ENCODE measurements at places on chromosomes 13 and 19. TPM values are rescaled to one million over a fixed set of nuclear protein-coding genes. Genes with fewer than 3 reads are reported as not detected.

Gene FGF22
- total RNA-seq = 0.42 TPM

GRCh38 chr19:48175578-48175977 lies 5.1 kb downstream of the ZSWIM9 start:
- DNase-seq = no peak

Gene ICAM1
- total RNA-seq = 7.4 TPM

DNA sequence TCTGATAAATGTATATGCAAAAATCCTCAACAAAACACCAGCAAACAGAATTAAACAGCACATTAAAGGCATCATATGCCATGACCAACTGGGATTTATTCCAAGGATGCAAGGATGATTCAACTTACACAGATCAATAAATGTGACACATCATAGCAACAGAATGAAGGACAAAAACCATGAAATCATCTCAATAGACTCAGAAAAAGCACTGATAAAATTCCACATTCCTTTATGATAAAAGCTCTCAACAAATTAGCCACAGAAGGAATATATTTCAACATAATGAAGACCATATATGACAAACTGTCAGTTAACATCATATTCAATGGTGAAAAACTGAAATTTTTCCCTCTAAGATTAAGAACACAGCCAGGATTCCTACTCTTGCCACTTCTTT lies 691.6 kb downstream of the DIAPH3 start:
- DNase-seq = no peak

Gene RNF17
- 0.25 TPM for total RNA-seq

Gene PLIN4
- total RNA-seq = not detected

Gene CEACAM16
- not detected for total RNA-seq

DNA sequence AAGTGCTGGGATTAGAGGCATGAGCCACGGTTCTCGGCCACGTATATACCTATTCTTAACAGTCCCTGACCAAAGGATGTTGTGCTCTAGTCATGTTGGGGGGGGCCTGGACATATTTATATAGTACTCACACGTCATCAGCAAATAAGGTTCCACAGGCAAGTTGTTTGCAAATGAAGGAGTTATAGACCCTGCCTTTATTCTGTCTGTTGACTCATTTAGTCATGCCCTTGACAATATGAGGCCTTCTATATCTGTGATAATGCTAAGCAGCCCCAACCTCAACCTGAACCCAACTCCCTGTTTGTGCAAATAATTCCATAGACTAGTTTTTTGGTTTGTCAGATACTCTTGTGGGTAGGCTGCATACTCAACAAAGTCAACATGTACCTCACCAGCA lies 8.9 kb downstream of the ZNF586 start:
- no peak for DNase-seq

- DNase-seq = no peak
Observed at GRCh38 chr13:48235341-48236135, 2.5 kb downstream of the ITM2B start.

Gene LINGO3
- total RNA-seq = 0.39 TPM

Gene KANK3
- total RNA-seq = 1.1 TPM

DNA sequence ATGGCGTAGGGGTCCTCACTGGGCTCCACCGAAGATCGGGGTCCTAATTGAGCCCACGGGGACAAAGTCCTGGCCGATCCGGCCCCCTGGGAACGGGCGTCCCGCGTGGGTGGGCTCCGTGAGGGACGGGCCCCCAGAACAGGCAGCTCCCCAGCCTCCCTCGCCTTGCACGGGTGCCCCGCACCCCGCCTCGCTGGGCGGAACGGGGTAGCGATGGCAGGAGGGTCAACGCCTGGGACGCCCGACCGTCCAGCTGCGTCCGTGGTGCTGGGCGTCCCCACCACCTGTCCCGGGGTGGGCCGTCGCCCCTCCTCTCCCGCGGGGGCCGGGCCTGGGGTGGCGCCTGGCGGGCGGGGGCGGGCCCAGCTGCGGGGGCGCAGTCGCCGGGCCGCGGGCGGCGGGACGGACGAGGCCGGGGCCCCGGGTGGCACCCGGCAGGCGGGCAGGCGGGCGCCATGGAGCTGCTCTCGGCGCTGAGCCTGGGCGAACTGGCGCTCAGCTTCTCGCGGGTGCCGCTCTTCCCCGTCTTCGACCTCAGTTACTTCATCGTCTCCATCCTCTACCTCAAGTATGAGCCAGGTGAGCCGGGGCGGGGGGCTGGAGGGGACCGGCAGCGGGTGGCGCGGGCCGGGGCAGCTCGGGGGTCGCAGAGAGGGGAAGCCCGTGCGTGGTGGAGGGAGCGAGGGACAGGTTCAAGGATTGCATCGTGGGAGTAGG lies at the start of gene TMEM38A:
Gene TMEM38A, plus strand, starts transcription at position 377 of the 717 bp plus-strand sequence. Its CDS starts 79 bp downstream, at position 456.
- DNase-seq = peak; percentile 45

DNA sequence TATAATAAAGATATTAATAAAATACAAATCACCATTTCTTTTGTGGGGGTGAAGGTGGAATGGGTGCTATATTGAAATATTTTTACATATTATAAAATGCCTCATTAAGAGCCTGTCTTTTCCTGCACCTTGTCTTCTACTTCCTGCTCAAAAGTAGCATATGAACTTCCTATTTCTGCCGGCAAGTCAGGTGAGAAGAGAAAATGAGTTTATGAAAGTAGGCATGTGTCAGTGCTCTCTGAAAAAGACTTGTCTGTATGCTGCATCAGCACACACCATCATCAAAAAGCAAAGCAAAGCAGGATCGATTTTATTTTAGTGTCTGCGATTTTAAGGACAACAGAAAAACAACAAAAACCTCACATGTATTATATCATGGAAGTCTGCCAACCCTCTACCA lies 114.2 kb downstream of the RAP2A start:
- DNase-seq = no peak

GRCh38 chr19:42281827-42282762 lies 13.0 kb downstream of the CIC start:
- DNase-seq = peak; percentile 27

Gene SELENOV
- total RNA-seq = not detected

Gene KL
- total RNA-seq = not detected

- no peak for DNase-seq
Observed at GRCh38 chr13:113170511-113170910, 12.1 kb downstream of the PROZ start.

DNA sequence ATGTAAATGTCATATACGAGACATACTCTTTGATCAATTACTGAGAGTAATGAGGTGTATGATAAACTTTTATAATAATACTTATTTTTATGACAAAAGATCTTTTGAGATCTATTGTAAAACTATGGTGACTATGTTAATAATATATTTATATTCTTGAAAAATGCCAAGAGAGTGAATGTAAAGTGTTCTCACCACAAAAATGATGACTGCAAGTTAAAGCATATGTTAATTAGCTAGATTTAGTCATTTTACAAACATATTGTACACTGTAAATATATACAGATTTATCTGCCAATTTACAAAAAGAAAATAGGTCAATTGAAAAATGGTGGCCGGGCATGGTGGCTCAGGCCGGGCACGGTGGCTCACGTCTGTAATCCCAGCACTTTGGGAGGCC lies 81.0 kb downstream of the GPC6 start:
- DNase-seq = no peak

Gene GIPC1
- total RNA-seq = 21.0 TPM

Gene FCHO1
- total RNA-seq = 43.1 TPM

DNA sequence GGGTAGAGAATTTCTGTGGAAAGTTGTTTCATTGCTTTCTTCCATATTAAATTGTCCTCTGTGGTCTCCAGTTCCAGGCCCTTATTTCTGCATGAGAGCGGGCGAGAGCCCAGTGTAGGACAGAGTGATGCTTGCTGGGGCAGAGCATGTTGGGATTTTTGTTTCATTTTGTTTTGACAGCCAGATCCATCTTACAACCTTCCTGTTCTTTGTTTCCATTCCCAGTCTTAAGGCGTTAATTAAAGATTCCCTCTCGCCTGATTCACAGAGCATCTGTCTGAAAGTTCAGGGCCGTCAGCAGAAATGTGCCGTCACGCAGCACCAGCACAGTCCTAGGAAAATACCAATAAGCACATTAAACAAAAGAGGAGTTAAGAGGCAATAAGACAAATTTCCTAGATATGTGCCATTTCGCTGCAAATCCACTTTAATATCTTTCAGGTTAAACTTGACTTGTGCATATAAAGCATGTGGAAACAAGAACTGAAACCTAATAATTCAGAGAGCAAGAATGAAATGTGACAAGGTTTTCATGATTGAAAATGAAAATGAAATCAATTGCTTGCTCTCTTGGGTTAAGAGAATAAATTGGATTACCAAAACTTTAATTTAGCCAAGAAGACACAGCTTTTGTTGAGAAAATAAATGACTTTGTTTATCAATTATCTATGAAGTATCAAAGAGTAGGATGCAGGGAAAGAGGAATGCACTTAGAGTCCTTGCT lies 210.7 kb upstream of the SLC10A2 start:
- DNase-seq = no peak

- DNase-seq = no peak
Observed at GRCh38 chr19:12764698-12765097, 10.7 kb downstream of the HOOK2 start.

DNA sequence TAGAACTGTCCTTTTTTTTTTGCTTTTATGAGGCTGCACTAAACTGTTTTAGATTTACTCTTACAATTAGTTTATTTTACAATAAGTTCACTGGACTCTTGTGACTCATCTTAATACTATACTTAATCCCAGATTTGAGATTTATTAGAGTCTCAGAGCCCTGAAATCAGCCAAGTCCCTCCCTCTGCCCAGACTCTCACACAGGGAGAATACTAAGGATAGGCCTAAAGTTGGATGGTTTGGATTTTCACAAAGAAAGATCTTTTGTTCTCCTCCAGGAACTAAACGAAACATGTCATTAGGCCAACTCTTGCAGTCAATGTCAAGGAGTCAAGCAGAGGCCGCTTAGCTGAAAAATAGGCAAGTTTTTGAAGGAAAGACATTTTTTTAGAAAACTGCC lies 42.7 kb upstream of the MIR17HG start:
- no peak for DNase-seq

Gene SH2D3A
- 39.2 TPM for total RNA-seq

DNA sequence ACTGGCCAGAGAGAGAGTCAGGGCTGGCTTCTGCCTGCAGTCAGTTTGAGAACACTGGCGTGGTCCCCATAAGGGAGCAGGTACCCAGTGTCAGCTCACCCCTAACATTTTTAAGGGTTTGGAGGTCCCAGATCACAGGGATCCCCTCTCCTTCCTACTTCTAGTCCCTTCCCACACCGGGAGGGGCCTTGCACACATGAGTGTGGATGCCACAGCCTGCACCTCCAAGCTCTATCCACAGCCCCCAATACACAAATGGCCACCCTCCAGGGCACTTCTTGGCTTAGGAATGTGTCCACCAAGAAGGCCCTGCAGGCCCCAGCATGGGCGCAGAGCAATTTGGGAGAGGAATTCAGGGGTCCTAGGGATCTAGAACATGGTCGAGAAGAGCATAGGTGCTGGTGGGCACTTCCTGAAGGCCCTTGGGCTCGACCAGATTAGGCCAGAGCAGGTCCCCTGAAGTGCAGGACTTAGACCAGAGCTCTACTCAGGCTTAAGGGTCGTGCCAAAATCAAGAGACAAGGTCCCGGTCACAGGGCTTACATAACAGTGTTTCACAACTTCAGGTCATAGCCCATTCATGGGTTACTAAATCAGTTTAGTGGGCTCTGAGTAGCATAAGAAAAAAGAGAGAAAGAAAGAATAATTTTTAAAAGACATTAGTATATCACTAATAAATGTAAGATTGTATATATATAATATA lies 16.0 kb downstream of the FXYD5 start:
- DNase-seq = no peak

- DNase-seq = no peak
Observed at GRCh38 chr19:8398311-8398771, 8.2 kb downstream of the RAB11B start.

DNA sequence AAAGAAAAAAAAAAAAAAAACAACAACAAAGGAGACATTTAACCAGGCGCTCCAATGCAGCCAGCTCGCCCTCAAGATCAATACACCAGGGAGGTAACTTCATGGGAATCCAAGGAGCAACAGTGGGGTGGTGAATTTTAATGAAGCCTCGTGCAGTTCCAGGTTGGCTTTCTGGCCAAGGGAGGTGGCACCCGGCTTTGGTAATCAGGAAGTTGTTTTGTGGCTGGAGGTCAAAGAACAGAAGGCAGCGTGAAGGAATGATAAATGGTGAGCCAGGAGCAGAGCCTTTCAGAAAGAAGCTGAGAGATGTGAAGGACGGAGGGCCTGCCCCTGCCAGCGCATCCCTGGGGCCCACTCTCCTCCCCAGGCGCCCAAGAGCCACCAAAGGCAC lies 188.2 kb upstream of the TSC22D1 start:
- no peak for DNase-seq

Gene ZNF266
- 46.2 TPM for total RNA-seq

Gene GTF2F1
- 56.1 TPM for total RNA-seq

GRCh38 chr19:44748426-44749254 lies at the start of gene BCL3:
Gene BCL3, plus strand, starts transcription at chr19:44748708. Its CDS starts 83 bp downstream, at chr19:44748791.
- DNase-seq = peak; percentile 67

- no peak for DNase-seq
Observed at GRCh38 chr19:10008184-10008765, 2.0 kb downstream of the COL5A3 start.

- DNase-seq = no peak
Observed at GRCh38 chr13:59483501-59484145, 680.1 kb downstream of the DIAPH3 start.

Gene CBY2
- total RNA-seq = not detected

DNA sequence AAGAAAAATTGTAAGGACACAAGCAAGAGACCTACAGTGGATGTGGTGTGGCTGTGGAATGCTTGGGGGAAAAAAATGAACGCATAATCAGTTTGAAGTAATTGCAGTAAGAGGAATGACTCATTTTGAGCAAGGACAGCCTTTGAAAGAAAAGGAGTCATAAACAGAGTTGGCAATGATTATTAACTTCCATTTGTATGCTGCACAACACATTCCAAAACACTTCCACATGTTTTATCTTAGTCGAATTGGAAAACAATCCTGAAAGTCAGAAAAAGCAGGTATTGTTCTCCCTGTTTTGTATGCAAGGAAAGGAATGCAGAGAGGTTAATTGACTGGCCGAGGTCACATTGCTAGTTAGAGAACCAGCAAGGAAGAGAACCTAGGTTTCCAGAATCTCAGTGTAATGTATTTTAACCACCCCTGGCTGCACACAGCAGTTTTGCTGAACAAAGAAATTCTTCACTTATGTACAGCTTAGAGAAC lies 630.0 kb upstream of the MIR17HG start:
- no peak for DNase-seq

Gene ZNF229
- 0.08 TPM for total RNA-seq

Gene PSG3
- total RNA-seq = not detected

GRCh38 chr13:72542241-72542640 lies 185.2 kb downstream of the MZT1 start:
- DNase-seq = no peak

GRCh38 chr13:36513266-36513665 lies 81.0 kb downstream of the CCNA1 start:
- no peak for DNase-seq

GRCh38 chr13:92461402-92461801 lies 765.2 kb upstream of the GPC6 start:
- DNase-seq = no peak

DNA sequence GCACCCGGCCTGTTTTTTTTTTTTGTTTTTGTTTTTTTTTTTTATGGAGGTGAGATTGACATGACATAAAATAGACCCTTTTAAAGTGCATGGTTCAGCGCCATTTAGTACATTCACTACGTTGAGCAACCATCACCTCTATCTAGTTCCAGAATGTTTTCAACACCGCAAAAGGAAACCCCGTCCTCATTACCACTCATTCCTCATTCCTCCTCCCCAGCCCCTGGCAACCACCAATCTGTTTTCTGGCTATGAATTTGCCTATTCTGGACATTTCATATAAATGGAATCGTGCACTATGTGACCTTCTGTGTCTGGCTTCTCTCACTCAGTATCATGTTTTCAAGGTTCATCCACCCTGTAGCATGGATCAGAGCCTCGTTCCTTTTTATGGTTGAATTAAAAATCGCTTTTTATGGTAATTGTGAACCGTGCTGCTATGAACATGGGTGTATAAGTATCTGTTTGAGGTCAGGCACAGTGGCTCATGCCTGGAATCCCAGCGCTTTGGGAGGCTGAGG lies 9.9 kb upstream of the ADGRE5 start:
- DNase-seq = no peak
